ENCODE measurements at places on chromosomes 7 and 10.

DNA sequence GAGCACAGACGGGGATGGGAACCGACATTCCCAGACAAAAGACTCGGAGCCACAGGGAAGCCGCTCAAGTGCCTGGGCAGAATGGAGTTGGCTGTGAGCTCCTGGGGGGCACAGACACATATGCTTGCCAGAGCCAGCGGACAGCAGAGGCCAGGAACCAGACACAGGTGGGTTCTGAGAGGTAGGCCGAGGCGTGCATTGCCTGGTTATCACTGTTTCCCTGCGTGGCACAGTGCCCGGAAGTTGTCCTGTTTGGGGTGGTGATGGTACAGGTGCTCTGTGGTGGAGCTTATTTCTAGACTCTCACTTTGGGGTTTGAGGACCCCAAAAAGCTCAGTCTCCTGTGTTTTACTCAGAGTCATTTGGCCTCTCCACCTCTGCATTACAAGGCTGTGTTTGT is 2.5 kb downstream of the PALD1 start:
- no peak for DNase-seq

GRCh38 chr7:77482015-77482414 is 55.1 kb upstream of the PTPN12 start:
- peak; percentile 97 for DNase-seq

GRCh38 chr7:152462995-152463708 is 27.3 kb upstream of the KMT2C start:
- DNase-seq: peak; percentile 50

DNA sequence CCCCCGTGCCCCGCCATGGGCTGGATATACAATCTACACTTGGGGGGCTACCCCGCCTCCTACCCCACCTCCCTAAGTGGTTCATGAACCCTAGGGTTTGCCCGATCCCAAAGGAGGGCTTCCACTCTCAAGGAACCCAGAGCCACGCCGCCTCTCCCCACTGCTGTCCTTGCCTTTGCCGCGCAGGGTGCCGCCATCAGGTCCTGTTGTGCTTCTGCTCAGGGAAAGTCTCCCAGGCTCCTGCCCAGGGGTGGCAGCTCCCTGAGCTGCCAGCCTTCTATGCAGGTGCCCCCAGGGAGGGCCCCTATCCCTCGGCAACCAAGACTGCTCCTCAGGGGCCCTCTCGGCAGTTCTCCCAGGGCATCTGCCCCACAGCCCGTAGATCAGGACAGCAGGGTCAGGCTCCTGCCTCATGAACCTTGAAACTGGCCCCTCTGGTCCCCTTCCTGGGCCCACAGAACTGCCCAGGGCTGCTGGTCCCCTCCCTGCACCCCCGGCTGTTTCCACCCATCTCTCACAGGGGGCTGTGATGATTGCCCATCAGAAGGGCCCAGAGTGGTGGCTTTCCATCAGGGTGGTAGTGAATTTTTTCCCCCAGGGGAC is 13.0 kb upstream of the PCBD1 start:
- DNase-seq: no peak

- peak; percentile 79 for DNase-seq
These were observed at the start of gene TMEM139 for GRCh38 chr7:143284591-143285469. Gene TMEM139 (plus strand): TSS chr7:143284958. CDS start chr7:143285958, 1,000 bp downstream.
